ENCODE measurements at places on chromosomes 6 and 20.
A peak's percentile ranks its signal among the peaks of the same experiment; 100 is the strongest.

- no peak for DNase-seq
These were observed 55.7 kb downstream of the FAM217A start for GRCh38 chr6:4023240-4023639.

GRCh38 chr6:18115356-18115755 is 7.1 kb downstream of the NHLRC1 start:
- DNase-seq: no peak

GRCh38 chr20:19330731-19331130 is 118.3 kb downstream of the SLC24A3 start:
- DNase-seq: no peak

GRCh38 chr6:153001767-153002612 is 519 bp downstream of the MTRF1L start:
- DNase-seq: no peak

- no peak for DNase-seq
These were observed 67.9 kb upstream of the E2F3 start for GRCh38 chr6:20333721-20334269.

DNA sequence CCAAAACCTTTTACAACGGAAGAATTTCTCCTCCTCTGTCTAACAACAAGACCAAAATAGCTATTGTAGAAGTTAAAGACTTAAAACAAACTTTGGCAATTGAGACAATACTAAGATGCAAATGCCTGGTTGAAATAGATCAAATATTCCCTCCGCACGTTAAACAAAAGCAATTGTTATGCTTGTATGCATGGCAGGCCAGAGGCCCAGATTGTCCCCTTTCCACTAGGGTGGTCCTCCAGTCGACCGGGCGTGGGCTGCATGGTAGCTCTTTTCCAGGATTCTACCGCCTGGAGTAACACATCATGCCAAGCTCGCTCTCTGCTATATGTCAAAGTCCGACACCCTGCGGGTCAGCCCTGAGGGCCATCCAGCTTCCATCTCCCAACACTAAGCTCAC is 234.7 kb downstream of the RNGTT start:
- DNase-seq: no peak

DNA sequence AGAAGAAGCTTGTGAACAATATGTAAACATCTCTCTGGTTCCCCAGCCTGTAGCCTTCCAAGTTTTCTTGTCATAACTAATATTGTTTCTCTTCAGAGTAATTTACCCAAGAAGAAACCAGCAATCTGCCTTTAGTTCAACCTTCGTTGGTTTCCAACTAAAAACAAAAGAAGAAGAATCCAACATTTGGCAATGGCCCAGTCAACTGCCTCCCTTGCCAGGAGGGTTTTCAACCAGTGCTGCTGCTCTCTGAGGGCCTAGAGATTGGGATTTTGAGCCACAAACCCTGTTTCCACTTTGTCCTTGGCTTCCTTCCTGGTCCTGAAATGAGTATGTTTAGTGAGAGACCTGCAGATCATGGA is 395.8 kb upstream of the CNR1 start:
- DNase-seq: no peak

- DNase-seq: no peak
These were observed 14.4 kb downstream of the KPNA5 start for GRCh38 chr6:116695401-116695800.

DNA sequence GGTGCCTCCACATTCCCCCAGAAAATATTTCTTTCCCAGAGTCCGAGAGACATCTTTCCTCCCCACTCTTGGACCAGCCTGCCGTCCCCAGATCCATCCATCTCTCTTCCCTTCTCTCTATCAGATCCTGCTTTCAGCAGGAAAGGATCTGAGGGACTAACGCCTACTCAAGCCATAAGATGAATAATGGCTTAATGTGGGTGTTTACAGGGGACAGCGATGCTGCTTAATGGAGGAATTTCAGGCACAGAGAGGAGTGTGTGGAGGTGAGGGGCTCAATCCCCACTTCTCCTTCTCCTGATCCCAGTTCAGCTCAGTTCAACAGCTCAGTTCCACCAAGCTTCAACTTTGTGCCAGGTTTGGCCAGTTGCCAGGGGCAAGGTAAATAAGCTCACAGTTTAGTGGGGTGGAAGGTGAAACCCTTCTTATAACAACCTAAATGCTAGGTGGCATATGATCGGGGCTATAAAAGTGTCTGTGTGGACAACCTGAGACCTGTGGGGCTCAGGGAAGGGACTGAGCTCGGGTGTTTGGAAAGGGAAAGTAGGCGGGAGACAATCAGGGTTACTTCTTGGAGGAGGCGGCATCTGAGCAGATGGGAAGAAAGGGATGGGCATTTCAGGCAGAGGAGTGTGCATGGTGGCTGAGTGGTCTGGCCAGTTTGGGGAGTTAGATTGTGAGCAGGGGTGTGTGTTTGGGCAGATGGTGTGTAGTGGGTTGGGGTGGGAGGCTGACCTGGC is 55.8 kb downstream of the CDH22 start:
- no peak for DNase-seq

DNA sequence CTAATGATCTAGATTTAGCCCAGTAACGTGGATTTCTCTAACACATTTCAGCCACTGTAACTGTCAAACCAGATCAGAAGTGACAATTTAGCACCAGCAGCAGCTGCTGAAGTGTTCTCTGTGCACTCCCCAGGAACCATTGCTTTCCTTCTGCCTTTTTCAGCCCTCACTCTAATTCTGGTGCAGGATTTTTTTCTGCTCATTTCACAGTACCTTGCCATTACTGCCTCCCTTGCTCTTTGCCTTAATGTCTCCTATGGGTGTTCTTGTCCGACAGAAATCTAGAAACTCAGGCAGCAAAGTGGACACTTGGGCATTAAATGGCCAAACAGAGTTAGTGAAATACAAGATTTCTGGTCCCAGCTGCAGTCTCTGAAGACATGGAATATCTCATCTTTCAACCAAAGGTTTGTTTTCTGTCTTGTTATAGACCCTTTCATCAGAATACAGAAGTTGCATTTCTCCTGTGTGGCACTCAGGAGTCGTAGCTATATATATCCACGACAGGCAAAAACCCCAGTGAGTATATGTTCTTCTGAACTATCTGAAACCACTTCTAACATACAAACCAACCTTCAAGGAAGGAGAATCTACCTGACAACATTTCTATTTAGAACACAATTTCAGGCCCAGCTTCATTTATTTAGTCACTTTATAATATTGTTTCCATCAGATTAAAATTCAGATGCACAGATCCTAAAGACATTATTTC is 92.9 kb downstream of the THEMIS start:
- no peak for DNase-seq

DNA sequence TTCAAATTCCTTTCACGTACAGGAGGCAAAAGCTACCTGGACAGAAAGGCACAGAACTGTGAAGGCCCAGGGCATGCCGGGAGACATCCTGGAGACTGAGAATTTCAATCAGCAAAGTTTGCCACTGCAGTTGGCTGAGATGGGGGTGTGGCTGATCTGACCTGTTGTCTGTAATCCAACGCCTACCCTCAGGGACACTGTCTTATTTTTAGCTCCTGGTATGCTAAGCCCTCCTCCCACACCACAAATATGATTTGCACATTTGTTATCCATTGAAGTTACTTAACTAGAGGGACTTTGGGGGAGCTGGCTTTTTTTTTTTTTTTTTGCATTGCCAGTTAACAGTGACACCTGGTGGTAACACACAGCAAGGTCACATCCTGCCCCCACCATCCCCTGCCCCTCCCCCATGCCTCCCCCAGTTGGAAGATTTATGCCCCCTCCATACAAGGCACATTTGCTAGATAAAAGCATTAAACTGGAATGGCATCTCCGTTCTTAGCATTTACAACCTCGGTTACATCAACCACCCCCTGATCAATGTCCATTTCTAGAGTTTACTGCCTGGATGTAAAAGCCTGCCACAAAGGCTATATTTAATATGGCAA is 40.4 kb downstream of the TTI1 start:
- DNase-seq: peak; percentile 78

DNA sequence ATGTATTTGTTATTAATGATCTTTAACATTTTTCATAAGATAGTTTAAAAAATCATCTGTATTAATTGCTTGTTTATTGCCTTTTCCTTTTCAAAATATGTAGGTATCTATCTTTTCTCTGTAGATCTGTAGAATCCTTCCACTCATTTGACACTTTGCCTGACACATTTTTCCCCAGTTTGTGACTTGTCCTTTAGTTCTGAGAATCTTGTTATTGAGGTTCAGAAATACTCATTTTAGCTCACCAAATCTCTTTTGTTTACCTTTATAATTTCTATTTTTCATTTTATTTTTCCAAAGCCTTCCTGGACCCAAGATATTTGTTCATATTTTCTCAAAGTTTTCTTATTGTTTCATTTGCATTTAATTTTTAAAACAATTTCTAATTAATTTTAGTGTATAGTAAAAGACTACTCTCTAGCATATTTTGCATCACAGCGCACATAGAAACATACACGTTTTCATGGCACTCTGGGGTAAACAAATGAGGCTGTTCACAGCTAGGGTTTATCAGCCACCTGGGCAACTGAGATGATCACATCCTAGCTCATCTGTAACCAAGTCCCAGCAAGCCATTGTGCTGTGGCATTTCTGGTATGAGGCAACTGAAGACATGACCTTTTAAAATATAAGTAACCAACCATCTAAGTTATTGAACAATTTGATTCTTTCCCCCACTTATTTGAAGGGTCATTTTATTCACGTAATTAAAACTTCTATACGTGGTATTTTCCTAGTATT is 275.7 kb downstream of the ADGB start:
- DNase-seq: no peak

- DNase-seq: no peak
These were observed 579.0 kb downstream of the EPHA7 start for GRCh38 chr6:92840246-92840930.

- no peak for DNase-seq
These were observed 162.8 kb downstream of the BTBD9 start for GRCh38 chr6:38476888-38477287.

GRCh38 chr6:52009466-52010140 is 77.8 kb downstream of the PKHD1 start:
- no peak for DNase-seq

- peak; percentile 26 for DNase-seq
These were observed 7.2 kb upstream of the CCNC start for GRCh38 chr6:99575544-99576227.

GRCh38 chr6:124869416-124869815 is 92.8 kb upstream of the RNF217 start:
- no peak for DNase-seq

- peak; percentile 41 for DNase-seq
These were observed 215.0 kb upstream of the PLCB4 start for GRCh38 chr20:8853805-8854338.

- no peak for DNase-seq
These were observed 129.2 kb downstream of the FYN start for GRCh38 chr6:111743862-111744692.

DNA sequence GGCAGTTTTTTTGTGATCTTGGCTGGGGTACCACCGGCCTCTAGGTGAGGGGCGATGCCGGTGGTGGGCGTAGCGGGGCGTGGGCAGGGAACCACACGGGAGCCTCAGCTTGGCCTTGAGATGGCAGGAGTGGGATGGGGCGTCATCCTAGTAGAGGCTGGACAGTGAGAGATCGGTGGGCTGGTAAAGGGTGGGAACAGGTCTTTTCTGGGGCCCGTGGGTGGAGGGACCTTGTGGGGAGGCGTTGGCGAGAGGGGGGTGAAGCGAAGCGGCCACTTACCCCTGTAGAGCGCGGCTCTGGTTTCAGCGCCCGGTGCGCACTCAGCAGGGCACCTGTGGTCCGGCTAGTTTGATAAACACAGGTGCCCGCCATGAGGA is 12.0 kb downstream of the ITPR3 start:
- DNase-seq: no peak

DNA sequence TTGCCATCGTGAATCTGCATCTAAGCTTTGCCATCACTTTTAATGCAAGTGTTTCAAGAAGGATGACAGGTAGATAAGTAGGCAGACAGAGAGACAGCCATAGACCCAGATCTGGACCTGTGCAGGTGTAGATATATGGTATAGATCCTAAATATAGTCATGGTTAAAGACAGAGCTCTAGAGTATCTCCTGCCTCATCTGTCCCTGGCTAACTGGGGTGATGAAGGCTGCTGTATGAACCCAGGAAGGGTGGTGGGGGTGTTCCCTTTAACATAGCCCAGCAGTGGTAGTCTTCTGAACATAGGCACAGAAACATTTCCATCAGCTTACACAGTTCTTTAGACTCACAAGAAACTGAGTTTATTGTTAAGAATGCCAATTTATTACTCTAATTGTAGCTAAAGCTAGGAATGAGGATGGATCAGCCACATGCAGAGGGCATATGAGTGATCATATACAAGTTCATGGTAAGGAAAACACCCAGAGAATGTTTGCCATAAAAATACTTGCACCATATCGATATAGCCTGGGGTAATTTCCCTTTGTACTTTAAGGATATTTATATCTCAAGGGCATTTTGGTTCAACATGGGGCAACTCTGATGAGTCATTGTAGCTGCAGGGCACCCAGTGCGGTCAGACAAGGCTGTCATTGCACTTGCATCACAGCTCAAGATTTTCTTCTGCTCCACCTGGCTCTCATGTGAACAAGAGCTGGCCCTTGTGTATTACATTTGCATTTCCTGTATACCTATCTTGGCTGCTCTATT is 587.2 kb downstream of the EPM2A start:
- no peak for DNase-seq

DNA sequence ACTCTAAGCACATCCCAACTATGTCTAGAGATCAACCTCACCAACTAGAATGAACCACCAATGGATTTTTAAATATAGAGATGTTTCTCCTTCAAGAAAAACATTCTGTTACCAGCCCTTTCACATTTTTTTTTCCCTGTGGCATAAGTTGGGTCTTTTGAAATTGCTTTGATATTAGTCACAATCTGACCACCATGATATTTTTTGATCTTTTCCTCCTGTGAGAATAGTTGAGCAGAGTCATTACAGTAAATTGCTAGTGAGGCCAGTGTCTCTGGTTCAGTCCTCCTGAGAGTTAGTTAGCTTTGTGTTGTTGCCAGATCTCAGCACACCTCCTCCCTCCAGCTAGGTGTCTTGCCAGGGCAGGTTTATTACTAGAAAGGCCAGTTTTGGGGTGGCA is 79.7 kb upstream of the MYLIP start:
- DNase-seq: no peak

- DNase-seq: no peak
These were observed 99.7 kb downstream of the ZMYND8 start for GRCh38 chr20:47256668-47257236.

DNA sequence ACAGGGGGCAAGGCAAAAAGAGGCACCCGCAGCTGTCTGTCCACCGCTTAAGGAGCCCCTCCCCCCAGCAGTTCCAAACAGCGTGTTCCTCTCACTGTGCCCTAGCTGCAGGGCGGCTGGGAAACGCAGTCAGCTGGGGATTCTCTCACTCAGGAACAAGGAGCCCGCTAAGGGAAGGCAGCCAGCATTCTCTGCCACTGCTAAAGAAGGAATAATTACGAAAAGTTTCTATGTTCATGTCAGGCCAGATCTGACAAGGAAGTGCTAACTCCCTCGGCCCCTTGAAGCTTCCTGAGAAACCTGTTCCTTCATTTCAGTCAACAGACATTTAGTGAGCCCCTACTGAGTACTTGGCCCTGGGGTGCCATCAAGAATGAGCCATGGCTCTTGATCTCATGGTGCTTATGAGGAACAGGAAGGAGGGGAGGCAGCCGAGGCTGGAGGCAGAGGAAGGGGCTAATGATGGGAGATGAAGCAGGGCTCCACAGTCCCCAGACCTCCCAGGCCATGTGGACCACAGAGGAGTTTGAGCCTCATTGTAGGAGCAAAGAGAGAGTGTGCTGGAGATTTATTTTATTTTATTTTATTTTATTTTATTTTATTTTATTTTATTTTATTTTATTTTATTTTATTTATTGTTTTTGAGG is 101.7 kb upstream of the PMEPA1 start:
- DNase-seq: no peak

- DNase-seq: no peak
These were observed 5.3 kb downstream of the PXDC1 start for GRCh38 chr6:3746119-3746691.

- no peak for DNase-seq
These were observed 351.7 kb upstream of the ARID1B start for GRCh38 chr6:156425359-156426020.
